ENCODE measurements at places on chromosomes 3 and 15.
A peak's percentile ranks its signal among the peaks of the same experiment; 100 is the strongest.

GRCh38 chr3:97691354-97691753 is 73.2 kb upstream of the ARL6 start:
- no peak for DNase-seq

- no peak for DNase-seq
These were observed 51.7 kb upstream of the TRIM59 start for GRCh38 chr3:160501325-160501724.

GRCh38 chr3:99479768-99480167 is 158.6 kb upstream of the COL8A1 start:
- no peak for DNase-seq

GRCh38 chr3:28994161-28994905 is 286.5 kb upstream of the RBMS3 start:
- DNase-seq, result no peak

DNA sequence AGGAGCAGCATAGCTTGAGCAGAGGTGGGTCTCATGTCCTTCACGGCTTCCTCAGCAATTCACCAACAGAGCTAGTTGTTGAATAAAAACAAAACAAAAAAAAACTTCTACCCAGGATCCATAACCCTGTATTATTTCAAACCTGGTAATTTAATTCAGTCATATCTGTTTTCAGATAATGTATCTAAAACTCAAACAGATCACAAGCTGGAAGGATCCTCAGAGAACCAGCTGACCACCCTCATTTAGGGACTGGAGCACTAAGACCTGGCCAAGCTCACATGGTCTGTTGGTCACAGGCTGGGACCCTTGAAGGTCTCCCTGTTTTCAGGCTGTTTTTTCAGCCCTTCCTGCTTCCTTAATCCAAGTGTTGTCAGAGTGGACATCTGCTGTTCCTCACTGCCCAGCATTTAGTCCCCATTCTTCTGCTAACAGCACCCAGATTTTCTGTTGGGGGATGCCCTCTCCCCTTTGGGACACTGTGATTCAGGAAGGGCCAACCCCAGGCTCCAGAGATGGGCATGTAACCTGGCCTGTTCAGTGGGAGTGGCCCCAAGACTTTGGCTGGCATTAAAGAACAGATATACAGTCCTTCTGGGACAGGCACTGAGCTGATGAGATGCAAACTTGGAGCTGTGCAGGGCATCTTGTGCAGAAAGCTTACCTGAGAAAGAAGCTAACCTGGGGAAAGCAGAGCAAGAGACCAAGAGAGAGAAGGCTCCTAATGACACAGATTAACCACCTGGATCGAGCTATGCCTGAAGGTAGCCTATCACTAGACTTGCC is 78.8 kb upstream of the SPATA12 start:
- no peak for DNase-seq

DNA sequence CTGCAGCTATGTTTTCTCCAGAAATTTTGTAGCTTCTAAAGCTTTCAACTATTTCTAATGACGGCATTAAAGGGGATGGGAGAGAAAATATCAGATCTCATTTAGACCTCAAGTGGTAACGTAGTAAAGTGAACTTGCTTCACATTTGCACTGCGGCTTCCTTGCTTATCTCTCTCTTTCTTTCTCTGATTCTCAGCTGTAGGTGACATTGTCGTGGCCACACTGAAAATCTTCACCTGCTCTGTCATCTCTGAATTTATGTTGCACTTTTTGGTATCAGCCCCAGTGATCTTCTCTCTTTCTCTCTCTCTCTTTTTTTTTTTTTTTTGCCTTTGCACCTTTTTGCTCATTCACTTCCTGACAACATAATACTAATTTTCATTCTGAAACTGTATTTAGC is 254.1 kb upstream of the SATB1 start:
- DNase-seq, result no peak

- DNase-seq, result peak; percentile 57
These were observed 10.7 kb downstream of the PDE8A start for GRCh38 chr15:84992157-84992944.

- DNase-seq, result no peak
These were observed 227.4 kb upstream of the AZI2 start for GRCh38 chr3:28575746-28576613.

DNA sequence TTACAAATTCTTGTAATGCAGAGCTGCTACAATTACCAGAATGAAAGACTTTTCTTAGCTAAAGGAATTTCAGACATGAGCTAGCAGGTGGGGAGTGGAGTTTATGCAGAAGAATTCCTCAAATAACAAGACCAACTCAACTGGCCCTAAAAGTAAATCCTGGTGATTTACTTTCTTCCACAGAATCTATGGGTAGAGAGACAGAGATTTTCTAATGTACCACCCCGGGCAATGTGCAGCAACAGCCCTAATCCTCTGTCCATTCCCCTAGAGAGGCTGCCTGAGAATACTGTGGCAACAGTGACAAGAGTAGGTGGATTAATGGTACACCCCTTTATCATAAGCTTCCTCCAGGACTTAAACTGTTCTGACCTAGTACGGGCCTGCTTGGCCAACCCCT is 55.2 kb downstream of the AQR start:
- no peak for DNase-seq

- DNase-seq, result peak; percentile 28
These were observed 1.4 kb upstream of the ST3GAL6 start for GRCh38 chr3:98761643-98762229.

- no peak for DNase-seq
These were observed 51.5 kb downstream of the GMNC start for GRCh38 chr3:190810957-190811356.

- DNase-seq, result no peak
These were observed 70.5 kb downstream of the CHSY1 start for GRCh38 chr15:101181349-101181748.

DNA sequence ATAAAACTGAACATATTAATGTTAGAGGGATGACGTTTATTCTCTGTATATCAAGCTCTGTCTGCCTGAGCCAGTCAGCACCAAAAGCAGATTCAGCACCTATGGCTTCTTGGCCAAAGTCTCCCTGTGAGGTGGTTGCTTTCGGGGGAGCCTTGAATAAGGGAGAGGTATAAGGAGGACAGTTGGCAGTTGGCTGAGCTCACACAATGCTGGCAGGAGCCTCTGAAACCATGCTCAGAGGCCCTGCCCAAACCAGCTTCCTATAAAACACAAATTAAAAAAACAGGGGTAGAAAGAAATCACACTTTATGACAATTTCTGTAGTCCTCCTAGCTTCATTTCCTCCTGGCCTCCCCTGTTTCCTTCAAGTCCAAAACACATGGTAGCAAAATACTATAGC is 18.8 kb downstream of the ARHGEF3 start:
- no peak for DNase-seq

DNA sequence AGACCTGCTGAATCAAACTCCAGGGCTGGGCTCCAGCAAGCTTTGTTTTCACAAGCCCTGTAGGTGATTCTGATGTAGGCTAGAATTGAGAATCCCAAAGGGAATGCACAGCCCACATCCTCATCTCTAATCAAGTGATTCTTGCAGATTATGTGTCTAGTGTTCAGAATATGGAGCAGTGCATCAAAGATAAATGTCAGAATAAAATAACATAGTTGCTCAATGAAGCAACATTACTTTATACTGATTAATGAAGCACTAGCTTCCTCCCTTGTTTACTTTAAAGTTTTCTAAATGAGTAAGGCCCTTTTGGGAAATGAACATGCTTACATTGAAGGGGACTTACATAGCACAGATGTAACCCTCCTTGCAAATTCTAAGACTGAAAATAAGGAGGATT is 39.2 kb downstream of the NUP210 start:
- no peak for DNase-seq

DNA sequence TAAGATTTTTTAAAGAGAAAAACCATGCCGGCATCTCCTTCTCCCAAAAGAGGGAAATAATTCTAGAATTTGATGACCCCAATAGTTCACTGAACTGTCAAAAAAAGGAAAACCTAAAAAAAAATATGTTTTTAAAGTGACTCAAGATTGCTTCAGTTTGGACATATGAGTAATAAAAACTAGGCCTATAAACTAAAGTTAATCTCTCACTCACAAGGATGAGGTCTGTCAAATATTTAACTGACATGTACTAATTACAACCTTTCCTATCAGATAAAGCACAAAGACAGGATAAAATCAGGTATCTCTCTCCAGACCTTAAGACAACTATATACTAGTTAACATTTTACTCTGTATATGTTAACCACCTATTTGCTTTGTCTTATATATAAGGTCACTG is 231.9 kb downstream of the NSUN3 start:
- no peak for DNase-seq

DNA sequence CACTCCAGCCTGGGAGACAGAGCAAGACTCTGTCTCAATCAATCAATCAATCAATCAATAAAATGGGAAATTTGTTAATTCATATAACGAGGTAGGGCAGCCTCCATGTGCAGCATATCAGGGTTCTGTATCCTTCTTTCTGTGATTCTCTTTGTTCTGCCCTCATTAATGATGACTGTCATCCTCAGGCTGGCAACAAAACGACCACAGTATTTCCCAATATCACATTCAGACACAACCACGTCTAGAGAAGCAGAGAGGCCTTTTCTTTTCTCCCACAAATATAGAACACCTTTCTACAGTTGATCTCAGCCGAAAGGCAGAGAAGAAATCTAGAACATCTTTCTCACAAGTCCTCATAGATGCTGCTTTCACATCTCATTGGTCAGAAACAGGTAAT is 11.2 kb downstream of the CEP19 start:
- no peak for DNase-seq

DNA sequence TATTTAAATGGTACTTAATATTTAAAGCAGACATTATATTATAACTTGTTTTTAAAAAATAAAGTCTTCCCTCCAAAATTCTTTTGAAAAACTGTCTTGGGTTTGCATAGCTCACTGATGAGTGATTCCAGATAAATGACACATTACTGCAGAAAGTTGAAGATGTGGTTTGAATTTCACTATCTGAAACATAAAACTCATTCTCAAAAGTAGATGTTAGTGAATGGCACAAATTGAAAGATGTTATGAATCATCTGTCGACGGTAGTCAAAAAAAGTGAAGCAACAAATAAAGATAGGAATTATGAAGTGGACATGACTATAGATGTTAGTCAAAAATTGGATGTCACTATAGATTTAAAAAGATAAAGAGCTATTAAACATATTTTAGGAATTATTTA is 280.5 kb downstream of the GAP43 start:
- DNase-seq, result no peak

DNA sequence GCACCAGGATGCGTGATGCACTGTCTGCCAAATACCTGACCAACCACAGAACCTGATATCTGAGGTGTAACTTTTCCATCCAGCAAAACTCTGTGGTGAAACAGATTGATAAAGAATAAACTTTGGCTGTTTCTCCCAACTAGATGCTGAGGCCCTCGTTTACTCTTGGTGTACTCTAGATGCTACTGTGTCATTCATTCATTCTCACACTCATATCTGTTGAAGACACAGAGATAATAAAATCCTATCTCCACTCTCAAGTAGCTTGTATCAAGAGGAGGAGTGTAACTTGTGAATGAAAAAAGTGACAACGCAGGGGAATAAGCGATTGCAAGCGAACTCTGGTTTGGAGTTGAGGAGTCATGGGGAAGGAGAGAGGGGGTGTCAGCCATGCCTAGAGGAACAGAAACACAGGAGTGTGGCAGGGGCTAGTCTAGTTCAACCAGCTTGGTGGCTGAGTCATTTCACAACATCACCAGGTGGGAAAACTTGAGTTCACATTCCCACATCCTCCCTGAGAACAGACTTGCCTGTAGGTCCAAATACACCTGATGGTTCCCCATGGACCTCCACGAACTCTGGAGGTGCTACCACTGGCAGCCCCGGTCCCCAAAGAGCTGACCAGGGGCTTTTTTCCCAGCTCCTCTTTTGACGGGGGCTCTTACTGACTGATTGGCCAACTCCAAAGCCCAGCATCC is 73.3 kb upstream of the SNRK start:
- no peak for DNase-seq

DNA sequence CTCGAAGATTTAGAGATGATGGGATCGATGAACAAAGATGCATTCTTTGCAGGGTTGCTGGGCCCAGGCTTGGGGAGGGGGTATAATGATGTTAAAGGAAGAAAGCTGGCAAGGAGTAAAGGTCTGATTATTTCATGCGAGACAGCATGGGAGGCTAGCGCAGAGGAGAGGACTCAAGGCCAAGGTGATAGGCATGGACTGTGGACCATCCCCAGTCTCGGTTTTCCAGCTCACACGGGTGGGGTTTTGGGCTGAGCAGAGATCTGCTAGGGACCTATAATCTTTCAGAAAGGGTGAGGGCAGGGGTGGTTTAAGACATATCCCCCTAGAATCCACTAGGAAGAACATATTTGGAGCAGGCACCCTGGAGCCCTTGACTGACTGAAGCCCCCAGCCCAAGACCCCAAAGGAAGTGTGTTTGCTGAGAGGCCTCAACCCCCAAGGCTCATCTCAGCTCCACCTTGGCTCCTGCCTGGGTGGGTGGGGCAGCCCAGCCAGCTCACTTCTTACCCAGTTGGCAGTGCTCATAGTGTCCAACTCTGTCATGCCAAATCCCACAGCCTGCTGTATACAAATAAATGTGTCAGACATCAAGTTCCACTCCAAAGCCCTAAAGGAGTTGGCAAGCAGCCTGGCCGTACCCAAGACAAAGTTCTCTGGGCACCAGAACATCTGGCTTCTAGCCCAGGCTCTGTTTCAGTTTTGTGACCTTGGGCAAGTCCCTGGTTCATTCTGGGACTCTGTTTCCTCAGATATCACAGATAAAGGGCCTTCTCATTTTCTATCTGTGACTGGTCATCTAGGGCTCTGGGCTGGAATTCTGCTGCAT is 17.9 kb downstream of the ACSBG1 start:
- no peak for DNase-seq

- peak; percentile 42 for DNase-seq
These were observed 38.6 kb downstream of the TAFA4 start for GRCh38 chr3:68893600-68894239.

- no peak for DNase-seq
These were observed 24.0 kb upstream of the TRPM7 start for GRCh38 chr15:50710585-50710984.

GRCh38 chr15:45585069-45585791 is 1.9 kb upstream of the BLOC1S6 start:
- DNase-seq, result no peak

DNA sequence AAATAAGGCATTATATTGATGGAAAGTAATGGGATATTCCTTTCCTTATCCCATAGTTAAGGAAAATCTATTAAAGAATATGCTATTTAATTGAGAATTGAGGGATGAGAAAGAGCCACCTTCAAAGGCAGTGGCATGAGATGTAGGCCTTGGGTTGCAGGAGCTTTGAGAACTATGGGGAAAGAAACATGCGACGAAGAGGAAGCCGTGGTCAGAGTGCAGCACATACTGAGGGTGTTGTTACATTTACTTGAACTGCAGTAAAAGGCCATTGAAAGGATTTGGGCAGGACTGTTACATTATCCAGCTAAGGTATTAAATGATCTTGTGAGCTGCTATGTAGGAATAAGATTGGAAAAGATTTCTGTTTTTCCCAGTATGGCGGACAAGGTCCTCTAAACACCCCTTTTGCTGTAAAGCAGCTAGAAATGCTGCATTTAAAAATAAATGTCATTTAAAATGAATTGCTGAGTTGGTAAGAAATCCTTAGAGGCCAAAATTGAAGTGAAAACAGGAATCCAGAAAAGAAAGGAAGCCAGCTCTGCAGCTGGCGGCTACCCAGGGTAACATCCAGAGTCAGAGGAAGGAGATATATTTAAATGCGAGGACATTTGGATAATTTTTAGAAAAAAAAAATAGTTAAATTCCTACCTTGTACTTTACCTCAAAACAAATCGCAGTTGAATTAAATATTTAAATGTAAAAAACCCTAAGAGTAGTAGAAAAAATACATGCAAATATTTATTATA is 61.7 kb downstream of the IL1RAP start:
- peak; percentile 61 for DNase-seq
